Small intestine (tissue), 16 donors: ENCODE measurements at places on chromosomes 11 and 22. TPM values are rescaled to one million over a fixed set of nuclear protein-coding genes. Genes with fewer than 3 reads are reported as not detected.

The HTR3B gene
- not detected for polyA plus RNA-seq

DNA sequence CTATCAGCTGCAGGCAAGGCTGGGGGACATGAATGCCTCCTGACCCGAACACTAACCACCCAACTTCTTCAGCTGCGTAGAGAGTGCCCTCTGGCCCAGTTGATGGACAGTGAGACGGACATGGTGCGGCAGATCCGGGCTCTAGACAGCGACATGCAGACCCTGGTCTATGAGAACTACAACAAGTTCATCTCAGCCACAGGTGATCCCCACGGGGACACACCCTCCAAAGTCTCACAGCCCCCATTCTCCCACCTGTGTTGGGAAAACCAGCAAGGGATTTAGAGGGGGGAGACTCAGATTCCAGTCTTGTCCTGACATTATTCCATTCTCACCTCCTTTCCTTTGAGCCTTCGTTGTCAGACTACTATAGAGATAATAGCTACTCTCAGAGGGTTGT lies 912 bp downstream of the VPS51 start:
- no peak for DNase-seq

The KRTAP5-8 gene
- polyA plus RNA-seq, result 0.16 TPM

- DNase-seq, result no peak
Observed at GRCh38 chr11:45217991-45218390, 68.2 kb downstream of the SYT13 start.

DNA sequence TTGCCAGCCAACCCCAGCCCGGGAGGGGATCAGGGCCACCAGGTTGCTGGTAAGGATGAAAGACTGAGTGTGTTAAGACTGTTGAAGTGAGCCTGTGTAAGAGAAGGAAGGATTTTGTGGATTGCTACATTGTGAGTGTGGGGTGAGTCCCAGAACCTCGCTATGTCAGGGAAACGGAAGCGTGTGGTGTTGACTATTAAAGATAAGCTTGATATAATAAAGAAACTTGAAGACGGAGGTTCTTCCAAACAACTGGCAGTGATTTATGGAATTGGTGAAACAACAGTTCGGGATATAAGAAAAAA lies 627 bp downstream of the JRKL start:
- peak; percentile 40 for DNase-seq

The CLMP gene
- 0.22 TPM for polyA plus RNA-seq

DNA sequence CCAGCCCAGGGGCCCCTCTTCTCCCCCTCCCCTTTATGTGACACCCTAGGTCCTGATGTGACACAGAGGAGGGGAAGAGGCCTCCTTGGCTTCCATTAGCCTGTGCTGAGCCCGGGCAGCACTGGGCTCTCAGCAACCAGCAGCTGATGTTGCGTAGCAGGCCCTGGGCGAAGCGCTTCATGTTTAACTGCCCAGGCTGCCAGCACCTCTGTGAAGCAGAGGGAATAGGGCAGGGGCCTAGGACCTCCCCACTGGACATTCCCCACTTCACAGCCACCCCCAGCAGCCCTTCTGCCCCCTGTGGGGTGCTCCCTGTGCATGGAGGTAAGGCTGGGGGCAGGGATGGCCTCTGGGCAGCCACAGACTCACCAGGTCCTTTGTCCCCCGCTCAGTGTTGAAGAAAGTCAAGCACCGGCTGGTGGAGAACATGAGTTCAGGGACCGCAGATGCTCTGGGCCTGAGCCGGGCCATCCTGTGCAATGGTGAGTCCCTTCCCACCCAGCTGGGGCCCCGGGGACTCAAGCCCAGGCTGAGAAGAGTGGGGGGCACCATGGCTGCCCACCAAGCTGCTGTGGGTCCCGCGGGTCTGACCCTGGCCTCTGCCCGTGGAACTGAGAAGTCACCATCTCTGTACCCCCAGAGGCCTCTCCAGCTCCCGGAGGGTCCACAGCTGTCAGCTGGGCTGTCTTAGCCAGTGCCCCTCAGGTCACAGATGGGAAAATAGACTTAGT lies 11.6 kb downstream of the PICK1 start:
- no peak for DNase-seq

- DNase-seq, result peak; percentile 38
Observed at GRCh38 chr11:112459001-112459400, 198.3 kb upstream of the PLET1 start.

The DEUP1 gene
- 0.68 TPM for polyA plus RNA-seq

GRCh38 chr11:2886191-2886894 lies 768 bp upstream of the CDKN1C start:
- DNase-seq, result peak; percentile 70

GRCh38 chr22:35258191-35258988 lies 1.1 kb downstream of the HMGXB4 start:
- DNase-seq, result peak; percentile 34

The OR52I1 gene
- not detected for polyA plus RNA-seq

- DNase-seq, result no peak
Observed at GRCh38 chr11:59267196-59267595, 54.5 kb upstream of the MPEG1 start.

DNA sequence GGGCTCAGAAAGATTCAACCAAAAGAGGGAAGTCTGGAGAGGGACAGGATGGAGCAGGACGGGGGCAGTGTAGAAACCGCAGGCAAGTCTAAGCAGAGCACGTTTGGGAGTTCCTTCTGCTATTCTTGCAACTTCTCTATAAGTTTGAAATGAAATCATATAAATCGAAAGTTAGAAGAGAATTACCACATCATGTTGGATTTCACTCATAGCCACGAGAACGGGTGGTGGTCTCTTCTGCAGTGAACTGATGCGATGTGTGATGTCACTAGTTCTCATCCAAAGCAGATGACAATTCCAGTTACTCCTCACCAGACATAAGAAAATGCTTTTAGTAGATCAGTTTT lies 36.0 kb downstream of the KCNQ1 start:
- no peak for DNase-seq

- no peak for DNase-seq
Observed at GRCh38 chr11:116579031-116579653, 193.6 kb downstream of the BUD13 start.

GRCh38 chr11:66720223-66720898 lies 8.7 kb downstream of the SPTBN2 start:
- peak; percentile 78 for DNase-seq

GRCh38 chr22:38176170-38176741 lies 5.4 kb downstream of the PLA2G6 start:
- peak; percentile 30 for DNase-seq

- DNase-seq, result no peak
Observed at GRCh38 chr11:128669506-128670270, 24.2 kb upstream of the FLI1 start.

The BTG4 gene
- not detected for polyA plus RNA-seq

The ATP6V1E1 gene
- polyA plus RNA-seq, result 104 TPM
